ENCODE measurements at places on chromosomes 4 and X.
A peak's percentile ranks its signal among the peaks of the same experiment; 100 is the strongest.

GRCh38 chr4:168631241-168632162, 134.7 kb downstream of the PALLD start:
- peak; percentile 51 for DNase-seq

DNA sequence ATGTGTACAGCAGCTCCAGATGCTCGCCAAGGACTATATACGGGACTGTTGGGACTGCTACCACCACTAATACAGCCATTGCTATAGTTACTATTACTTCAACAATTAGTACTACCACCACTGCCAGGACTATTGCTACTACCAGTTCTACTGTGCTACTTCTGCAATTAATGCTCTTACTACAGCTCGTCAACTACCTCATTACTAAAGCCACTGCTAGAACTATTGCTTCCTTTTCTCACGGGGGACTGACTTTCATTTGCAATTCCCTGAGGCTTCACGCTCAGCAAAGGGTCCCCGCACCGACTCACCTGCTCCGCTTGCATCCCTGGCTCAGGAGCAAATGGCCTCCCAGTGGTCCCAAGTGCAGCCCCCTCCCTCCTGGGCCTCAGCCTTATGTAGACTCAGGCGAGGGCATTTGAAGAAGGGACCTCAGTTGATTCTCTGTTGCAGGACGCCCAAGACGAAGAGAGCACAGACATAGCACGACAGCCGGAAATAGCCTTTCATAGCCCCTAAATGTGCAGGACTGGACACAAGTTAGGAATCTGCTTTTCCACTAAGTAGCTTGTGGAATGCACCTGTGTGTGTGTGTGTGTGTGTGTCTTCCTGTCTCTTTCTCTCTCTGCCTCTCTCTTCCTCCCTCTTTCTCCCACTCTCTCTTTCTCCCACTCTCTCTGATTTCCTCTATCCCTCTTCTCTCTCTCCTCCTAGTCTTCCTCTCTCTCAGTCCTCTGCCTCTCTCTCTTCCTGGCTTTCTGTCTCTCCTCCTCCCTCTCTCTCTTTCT, 294.8 kb downstream of the ASMT start:
- DNase-seq, result no peak

DNA sequence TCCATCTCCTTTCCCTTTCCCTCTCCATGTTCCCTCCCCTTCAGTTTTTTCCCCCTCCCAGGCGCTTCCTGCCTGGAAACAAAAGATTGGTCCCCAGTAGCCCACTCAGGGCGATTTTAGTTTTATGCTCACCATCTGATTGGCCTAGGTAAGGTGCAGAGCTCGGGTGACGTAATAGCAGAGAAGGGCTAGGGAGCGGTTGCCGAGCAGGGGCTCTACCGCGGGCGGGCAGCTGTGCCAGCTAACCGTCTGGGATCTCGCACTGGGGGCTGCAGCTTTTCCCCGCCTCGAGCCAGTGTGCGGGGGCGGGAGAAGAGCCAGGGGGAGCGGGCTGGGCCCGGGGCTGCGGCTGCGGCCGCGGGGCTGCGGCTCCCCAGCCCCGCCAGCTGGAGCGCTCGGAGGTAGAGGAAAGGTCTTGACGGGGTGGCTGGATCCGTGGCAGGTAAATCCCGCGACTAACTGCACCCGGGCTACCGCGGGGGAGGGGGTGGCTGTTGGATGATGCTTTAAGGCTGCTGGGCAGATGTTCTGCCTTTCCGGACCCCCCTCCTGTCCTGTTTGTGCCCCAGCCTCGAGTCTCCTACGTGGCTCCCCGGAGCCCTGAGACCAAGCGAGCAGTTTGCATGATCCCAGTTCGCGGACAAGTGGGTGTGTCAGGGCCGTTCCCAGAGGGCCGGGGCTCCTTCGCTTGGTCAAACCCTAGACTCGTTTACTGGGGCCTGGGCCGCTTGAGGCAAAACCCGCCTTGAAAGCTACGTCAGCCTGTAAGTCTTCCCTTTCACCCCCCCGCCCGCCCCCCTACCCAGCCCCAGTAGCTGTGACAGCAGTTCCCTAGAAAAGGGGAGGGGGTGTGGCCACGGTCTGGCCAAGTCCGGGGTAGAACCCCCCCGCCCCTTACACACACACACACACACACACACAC, at the start of gene PAK3:
TSS of gene PAK3 (plus strand) at position 218 of the 922 bp plus-strand sequence. CDS start 26,913 bp downstream, outside the sequence.
- no peak for DNase-seq

GRCh38 chr4:160180211-160180610, 1077.3 kb downstream of the RAPGEF2 start:
- DNase-seq, result no peak

GRCh38 chr4:110628663-110629213, 5.9 kb upstream of the PITX2 start:
- DNase-seq, result no peak

DNA sequence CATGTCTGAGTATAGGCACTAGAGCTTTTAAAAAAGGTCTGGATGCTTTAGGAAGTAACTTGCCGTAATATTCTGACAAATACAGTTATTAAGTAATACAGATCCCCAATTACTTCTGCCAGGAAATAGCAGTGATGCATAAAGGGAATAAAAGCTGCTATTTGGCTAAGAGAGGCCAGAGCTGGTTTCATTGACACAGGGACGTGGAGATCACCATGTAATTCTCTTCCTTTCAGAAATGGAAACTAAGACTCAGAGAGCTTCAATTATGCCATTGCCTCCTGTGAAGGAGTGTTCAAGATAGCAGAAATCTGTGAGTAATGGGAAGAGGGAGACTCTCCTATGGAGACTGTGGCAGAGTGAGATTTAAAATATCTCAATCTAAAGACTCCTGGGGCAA, 238.1 kb downstream of the SLITRK2 start:
- no peak for DNase-seq

GRCh38 chrX:155896512-155896911, 15.4 kb downstream of the VAMP7 start:
- no peak for DNase-seq

DNA sequence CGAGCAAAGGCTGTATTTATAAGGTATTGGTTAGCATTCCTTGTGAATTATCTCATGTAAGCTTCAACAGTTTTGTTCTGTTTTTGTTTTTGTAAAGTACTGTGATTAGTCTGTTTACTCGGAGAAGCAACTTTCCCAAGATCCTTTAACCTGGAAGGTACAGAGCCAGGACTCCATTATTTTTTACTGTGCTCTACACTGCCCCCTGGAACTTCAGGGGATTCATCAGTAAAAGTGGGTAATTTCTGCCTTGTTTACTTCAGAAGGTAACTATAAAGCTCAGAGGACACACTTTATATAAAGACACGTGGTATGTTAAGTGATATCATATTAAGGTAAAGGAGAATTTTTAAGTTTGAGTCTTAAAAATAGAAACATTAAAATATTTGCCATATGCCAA, 124.9 kb downstream of the IQCM start:
- no peak for DNase-seq

DNA sequence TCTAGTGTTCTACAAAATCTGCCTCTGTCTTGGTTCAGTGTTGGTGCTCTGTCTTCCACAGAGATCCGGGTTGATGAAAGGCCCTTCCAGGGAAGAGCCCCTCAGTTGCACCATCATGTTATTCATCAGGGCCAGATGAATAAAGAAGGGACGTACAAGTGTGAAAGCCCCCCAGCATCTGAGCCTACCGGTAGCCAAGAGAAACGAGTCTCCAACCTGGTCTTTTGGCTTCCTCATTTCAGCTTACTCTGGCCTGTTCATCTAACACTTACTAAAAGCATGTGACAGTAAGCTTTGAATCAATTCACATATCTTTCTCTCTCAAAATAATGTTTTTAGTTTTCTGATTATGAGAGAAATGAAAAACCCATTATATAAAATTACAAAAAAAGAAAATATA, 19.2 kb downstream of the MEPE start:
- no peak for DNase-seq

- DNase-seq, result no peak
These were observed 48.4 kb upstream of the MAP3K15 start for GRCh38 chrX:19563746-19564145.

- no peak for DNase-seq
These were observed 1123.7 kb upstream of the POU3F4 start for GRCh38 chrX:82384401-82384800.

- DNase-seq, result no peak
These were observed 117.4 kb upstream of the NALF2 start for GRCh38 chrX:69386681-69387080.

DNA sequence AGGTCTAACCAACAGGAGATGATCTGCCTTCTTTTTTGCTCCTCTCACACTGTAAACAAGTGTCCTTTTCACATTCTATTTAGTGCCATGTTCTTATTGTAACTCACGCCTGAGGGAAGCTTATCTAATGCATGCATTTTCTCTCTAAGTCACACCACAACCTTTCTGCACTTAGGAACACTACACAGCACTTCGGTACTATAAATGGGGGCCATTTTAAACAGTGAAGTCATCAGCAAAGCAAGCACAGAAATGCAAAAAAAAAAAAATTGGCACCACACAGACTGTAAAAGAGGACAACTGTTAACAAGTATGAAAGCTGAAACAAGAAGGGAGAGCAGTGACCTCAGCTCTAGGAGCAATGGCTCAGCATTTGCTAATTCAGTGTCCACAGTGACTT, 45.2 kb downstream of the PRSS12 start:
- DNase-seq, result no peak

GRCh38 chrX:49959602-49960001, 37.2 kb downstream of the CLCN5 start:
- DNase-seq, result no peak
